Stimulated activated CD8-positive, alpha-beta memory T cell treated with anti-CD3 and anti-CD28 coated beads, Interleukin-7, amount 100 ng/mL, for 48 hours (primary cell): ENCODE measurements at places on chromosomes 6 and 20.

DNA sequence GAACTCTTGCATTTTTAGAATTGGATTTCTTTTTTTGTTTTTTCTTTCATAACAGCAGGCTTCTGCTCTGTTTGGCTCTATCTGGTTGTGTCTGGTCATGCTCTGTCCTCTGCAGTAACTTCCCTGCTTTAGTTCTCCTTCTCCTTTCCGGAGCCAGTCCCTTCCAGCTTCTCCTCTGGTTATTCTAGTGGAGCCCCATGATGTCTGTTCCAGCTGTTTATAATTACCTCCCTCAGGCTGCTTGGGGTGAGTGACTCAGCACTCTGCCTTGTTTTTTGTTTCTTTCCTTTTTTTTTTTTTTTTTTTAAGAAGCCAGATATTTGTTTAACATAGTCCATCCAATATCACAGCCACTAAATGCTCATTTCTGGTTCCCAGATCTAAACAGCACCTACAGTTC, 409.6 kb downstream of the MAFB start:
- no peak for DNase-seq

DNA sequence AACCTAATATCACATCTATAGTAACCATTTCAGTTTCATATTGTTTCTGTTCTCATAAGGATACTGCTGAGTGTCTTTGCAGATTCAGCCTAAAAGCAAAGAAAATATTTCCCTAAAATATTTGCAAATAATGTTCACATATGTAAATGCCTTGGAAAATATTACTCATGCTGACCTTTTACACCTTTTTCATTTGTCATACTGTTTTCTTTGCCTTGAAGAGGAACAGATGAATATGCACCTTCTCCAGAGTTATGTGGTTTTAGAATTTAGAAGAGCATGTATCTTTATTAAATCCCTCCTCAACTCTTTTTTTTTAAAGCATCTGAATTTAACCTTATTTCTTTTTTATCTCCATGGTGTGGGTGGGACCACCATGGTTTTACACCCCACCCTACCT, 32.5 kb downstream of the NDUFAF5 start:
- no peak for DNase-seq

- no peak for DNase-seq
Observed at GRCh38 chr20:48826883-48827771, 672 bp downstream of the PREX1 start.

DNA sequence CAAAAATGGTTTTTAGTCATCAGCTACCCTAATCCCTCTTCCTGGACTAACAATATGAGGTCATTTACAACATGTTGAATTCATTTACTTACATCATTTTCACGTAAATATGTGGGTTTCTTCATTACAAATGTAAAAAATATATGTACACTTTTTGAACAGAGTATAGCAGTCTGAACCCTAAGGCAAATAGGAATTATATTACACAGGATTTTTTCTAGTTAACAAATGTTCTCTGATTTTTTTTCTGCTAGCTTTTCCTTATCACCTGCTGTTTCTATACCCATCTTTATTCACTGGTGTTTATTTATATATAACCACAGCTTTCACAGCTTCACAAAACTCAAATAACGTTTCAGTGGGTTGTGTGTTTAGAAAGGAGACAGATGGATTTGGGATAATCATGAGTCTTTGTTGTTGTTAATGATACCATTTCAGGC, 21.0 kb upstream of the CD2AP start:
- no peak for DNase-seq

DNA sequence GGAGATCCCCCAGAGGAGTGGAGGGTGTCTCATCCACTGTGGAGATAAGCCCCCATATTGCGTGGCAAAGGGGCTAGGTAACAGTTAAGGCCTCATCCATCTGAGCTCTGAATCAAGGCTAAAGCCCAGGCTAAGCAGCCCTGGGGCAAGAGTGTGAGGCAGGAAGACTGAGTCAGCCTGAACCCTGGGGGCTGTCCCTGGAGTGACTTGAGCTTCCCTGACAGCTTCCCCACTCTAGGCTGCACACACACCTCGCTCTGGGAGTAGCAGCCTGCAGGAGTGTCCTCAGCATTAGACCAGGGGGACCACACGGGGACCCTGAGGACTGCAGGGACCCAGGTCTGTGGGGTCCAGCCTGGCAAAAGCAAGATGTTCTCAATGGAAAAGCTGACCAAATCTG, 27.9 kb downstream of the UBD start:
- no peak for DNase-seq

- no peak for DNase-seq
Observed at GRCh38 chr6:45665859-45666258, 288.1 kb upstream of the SUPT3H start.

DNA sequence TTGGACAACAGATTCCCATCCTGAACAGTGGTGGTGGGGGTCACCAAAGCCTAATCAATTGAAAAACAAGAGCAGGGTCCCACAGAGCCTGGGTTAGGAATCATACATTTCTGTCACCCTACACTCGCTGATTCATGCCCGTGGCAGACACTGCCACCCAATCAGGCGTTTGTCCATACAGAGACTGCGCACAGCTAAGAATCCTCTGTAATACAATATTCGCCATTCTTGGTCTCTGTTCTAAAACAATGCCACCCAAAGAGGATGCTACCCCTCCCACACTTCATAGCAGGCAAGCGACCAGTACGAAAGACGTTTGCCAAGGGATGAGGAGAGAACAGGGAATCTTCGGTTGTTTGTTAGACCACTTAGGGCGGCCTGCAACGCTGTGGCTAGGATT, 28.1 kb upstream of the SLC22A23 start:
- DNase-seq: no peak

DNA sequence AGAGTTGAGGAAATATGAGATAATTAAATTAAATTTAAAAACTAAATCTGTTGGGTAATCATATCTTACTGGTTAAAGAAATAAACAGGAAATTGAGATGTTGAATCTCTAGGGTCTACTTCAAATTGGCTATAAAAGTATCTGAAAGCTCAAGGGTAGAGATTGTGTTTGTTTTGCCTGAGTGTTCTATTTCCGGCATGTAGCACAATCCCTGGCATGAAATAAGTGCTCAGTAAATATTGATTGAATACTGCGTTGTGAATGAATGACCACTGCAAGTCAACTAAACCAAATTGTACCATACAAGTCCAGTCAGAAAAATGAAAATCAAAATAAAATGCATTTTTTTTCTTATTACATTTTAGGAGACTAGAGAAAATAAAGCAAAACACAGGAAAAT, 709.8 kb downstream of the EPM2A start:
- no peak for DNase-seq

- DNase-seq: peak; percentile 33
Observed at GRCh38 chr6:13375360-13375878, 47.1 kb upstream of the TBC1D7 start.

DNA sequence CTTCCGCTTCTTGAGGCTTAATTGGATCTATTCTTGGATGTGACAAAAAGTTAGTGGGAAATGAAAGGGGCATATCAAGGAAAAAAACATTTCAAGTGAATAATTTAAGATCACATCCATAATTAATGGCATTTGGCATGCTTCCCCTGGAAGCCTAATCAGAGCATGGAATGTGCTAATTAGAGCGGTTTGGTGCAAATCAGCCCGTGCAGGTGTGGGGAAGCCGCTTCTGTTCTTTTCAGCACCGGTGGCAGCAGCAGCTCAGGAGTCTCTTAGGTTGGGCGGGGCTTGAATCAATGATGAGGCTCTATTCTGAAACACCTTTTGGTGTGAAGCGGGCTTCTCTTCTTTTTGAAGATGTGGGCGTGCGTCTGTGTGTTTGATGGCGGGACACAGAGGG, 301.2 kb downstream of the LRFN2 start:
- no peak for DNase-seq

DNA sequence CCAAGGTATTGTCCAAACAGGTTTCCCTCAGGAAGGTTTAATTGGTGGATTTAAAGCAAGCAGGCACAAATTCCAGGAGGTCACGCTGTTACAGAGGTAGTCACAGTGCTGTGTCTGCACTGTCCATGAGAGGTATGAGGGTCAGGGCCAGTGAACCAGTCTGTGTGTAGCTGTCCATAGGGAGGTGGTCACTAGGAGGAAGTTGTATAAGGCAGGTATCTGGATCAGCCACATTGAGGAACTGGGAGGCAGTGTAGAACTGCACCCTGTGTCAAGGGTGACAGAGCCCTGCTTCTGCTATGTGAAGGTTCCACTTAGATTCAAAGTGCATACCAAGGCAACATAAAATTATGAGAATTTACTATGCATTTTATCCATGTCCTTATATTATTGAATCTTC, 73.3 kb downstream of the MAP3K4 start:
- no peak for DNase-seq

DNA sequence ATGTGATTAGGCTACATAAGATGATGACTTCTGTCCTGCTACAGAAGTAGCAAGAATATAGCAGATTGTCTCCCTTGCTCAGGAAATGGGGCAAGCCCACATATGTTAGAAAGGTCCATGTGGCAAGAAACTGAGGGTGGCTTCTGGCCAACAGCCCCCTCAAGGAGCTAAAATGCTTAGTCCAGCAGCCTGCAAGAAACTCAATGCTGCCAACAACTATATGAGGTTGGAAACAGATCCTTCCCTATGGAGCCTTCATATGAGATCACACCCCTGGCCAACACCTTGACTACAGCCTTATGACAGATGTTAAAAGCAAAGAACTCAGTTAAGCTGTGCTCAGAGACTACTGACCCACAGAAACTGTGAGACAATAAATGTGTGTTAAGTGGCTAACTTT, 22.1 kb downstream of the PTPRT start:
- DNase-seq: no peak

GRCh38 chr6:52328303-52328662, 33.7 kb upstream of the PAQR8 start:
- DNase-seq: no peak

- no peak for DNase-seq
Observed at GRCh38 chr6:17417817-17418216, 24.4 kb downstream of the CAP2 start.

DNA sequence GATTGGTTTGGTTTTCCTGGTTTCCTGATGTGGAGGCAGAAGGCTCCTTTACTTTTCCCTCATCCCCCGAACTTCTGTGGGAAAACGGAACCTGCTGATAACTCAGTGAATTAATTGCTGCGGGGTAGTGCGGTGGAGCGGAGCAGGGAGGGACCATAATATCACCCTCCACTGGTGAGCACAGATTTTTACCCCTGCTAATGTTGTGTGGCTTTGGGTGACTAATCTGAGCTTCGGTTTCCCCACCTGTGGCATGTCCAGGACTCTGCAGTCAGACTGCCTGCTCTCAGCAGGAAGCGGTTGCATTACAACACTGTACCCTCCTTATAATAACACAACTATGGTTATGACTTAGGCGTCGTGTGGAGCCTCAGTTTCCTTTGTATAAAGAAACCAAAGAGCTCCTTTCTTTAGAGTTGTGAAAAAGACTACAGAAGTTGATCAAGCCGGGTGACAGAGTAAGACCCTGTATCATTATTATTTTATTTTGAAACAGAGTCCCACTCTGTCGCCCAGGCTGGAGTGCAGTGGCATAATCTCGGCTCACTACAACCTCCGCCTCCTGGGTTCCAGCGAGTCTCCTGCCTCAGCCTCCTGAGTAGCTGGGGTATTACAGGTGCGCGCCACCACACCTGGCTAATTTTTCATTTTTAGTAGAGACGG, 2.2 kb upstream of the ID1 start:
- peak; percentile 42 for DNase-seq

DNA sequence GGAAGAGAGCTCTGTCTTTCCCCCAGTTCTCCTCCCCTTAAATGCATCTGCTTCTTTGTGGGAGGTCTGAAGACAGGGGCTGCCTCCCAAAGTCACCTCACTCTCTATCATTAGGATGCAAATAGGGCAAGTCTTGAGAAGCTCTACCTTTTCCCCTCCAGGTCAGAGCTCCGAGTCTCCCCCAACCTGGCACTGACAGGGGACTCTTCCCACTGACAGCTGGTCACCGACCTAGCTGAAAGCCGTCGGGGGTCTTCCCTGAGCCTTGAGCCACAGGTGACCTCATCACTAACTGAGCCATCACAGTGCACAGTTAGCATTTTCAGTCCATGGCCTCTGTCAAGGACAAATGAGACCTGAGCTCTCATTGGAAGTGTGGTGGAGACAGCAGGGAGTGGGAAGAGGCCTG, 386.7 kb downstream of the HACE1 start:
- no peak for DNase-seq

- no peak for DNase-seq
Observed at GRCh38 chr20:38450412-38450975, 15.4 kb upstream of the SNHG17 start.

- no peak for DNase-seq
Observed at GRCh38 chr6:112286500-112287144, 32.3 kb upstream of the LAMA4 start.

DNA sequence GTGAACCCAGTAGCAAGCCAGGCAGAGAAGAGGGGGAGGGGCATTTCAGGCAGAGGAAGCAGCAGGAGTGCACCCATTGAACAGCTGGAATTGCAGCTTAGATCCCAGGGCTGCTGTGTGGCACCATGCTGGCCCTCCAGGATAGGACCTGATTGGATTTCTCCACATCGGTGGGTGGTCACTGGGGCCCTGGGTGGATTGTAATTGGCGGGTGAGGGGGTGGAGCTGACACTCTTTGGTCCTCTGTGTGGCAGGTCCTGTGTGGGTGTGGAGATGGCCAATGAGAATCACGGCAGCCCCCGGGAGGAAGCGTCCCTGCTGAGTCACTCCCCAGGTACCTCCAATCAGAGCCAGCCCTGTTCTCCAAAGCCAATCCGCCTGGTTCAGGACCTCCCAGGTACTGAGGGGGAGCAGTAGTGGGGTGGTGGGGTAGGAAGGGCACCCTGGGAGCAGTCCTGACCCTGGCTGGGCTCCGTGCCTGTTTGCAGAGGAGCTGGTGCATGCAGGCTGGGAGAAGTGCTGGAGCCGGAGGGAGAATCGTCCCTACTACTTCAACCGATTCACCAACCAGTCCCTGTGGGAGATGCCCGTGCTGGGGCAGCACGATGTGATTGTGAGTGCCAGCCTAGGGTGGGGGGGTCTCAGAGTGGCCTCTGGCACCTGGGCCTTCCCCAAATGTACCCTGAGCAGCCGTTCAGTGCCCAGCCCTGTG, 4.4 kb downstream of the PCIF1 start:
- no peak for DNase-seq

- no peak for DNase-seq
Observed at GRCh38 chr6:50353603-50354002, 303.9 kb upstream of the DEFB112 start.

DNA sequence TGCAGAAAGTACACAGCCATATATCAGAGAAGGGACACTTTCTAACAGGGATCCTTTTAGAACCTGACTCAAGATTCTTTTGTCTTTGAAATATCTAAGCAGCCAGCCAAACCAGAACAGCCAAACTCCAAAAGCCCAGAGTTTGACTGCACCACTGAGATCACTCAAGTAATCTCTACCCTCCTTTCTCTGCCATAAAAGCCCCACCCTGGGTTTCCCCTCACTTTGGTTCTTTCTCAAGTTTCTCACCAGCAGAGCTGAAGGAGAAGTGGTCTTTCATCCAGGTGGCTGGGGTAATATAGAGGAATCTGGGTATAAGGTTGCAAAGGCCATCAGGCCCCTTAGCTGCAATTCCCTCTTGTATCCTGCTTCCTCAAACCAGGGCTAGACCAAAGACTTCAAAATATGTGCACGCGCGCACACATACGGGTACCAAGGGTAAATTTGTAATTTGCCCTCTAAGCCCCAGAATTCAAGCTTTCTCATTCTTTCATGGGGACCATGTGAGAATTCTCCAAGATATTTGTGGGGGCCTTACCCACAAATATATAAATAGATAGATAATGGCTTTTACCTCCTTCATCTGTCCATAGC, 42.9 kb downstream of the GPX5 start:
- DNase-seq: no peak

GRCh38 chr20:63316502-63316921, 23.5 kb downstream of the COL20A1 start:
- no peak for DNase-seq
